ENCODE measurements at places on chromosomes 5 and 9.

DNA sequence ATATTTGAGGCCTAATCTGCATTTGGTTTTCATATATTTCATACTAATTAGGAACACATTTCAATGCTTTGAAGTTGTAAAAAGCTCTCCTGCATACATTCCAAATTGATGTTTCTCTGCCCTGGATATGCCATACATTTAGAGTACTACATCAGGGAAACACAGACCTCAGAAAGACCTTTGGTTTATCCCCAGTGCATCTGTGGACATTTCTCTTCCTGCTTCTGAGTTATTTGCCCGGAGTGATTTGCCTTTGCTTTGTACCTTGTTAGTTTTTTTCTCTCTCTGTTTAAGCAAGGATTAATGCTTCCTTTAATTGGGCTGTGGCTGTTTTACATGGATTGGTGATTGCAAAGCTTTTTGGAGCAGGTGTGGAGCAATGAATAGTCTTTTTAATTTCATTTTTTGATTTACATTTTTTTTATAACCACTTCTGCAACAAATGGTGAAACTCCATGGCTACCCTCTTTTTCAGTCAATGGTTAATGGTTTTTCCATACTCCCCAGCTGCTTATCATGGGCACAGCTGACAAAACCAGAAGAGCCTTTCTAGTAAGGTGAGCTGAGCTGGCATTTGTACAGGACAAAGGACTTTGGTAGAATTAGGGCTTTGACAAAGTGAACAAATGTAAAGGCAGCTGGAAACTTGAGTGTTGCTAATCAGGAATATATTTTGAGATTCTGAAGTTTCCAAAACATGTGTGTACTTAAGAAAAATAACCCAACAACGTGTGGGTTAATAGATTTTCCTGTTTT is 54.2 kb downstream of the ZSWIM6 start:
- DNase-seq = no peak

DNA sequence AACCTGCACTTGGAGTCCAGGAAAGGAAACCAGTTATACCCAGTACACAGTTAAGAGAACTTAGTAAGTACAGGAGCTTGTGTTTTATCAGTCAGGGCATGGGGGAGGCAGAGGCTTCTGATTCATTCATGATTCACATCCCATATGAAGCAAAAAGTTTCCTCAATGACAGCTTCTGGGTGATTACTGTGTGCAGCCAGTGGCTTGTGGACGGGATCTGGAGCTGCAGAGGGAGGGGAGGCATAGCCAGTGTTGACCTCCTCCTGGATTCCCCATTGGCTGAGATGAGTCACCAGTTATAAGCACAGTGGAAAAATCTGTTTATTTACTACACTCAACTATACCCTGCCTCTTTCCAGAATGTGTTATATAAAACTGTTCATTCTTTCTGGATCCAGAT is 17.7 kb downstream of the IL31RA start:
- no peak for DNase-seq

- DNase-seq = no peak
These were observed 178.9 kb downstream of the SH3GL2 start for GRCh38 chr9:17757816-17758215.

DNA sequence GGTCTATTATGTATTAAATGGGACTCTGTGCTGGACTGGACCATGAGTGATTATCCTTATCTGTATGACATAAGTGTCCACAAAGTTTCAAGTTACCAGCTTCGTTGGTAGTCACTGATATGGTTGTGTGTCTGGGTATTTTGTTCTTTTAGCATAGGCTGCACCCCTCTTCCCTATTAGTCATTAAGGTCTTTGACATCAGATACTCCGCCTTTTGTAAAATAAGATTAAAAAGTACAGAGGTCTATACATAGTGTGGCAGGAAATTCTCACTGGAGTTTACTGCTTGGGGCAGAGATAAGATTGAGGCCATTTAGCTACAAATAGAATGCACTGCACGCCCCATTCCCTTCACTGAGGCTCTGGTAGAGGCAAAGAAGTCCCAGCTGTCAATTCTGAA is 99.4 kb downstream of the TMEM215 start:
- DNase-seq = no peak

DNA sequence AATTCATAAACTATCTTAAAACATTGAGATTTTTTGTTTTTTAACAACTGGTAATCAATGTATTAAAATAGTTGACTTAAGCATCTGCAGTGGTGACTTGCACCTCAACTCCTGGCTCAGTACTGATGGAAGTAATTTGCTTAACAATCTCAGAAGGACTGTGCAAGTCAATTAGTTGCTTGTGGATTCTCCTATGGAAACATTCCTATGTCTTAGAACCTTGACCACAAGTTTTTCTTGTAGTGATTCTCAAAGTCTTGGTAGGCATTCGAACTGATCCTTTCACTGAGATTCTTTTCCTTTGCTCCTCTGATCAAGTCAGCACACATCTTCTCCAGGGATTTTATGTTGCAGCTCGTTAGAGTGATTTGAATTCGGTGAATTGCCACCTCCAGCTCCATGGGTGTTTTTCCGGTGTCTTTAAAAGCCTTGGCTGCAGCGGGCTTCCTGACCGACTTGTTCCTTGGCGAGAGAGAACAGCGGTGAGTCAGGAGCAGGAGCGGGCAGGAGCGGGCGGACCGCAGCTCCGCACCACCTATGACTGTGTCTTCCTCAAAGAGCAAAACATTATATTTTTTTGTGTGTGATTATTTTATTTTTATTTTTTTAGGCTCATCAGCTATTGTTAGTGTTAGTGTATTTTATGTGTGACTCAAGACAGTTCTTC is 21.1 kb downstream of the HMGXB3 start:
- no peak for DNase-seq

- DNase-seq = no peak
These were observed 2.0 kb downstream of the MYO10 start for GRCh38 chr5:16934123-16934522.

- DNase-seq = no peak
These were observed 26.3 kb upstream of the PTGER4 start for GRCh38 chr5:40653221-40654022.

DNA sequence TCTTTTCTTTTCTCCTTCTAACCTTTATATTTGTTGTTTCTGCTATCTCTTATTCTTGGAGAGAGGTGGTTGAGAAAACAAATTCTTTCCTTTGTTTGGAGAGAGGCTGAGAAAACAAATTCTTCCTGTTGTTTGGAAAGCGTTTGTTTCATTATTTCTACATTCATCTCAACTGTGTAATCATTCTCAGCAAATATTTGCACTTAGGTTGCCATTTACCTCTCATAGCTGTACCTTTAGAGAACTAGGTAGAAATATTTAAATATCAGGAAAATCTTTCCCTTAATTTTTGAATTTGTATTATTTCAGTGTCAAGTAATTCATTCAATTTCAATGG is 1824.4 kb upstream of the CDH9 start:
- no peak for DNase-seq

DNA sequence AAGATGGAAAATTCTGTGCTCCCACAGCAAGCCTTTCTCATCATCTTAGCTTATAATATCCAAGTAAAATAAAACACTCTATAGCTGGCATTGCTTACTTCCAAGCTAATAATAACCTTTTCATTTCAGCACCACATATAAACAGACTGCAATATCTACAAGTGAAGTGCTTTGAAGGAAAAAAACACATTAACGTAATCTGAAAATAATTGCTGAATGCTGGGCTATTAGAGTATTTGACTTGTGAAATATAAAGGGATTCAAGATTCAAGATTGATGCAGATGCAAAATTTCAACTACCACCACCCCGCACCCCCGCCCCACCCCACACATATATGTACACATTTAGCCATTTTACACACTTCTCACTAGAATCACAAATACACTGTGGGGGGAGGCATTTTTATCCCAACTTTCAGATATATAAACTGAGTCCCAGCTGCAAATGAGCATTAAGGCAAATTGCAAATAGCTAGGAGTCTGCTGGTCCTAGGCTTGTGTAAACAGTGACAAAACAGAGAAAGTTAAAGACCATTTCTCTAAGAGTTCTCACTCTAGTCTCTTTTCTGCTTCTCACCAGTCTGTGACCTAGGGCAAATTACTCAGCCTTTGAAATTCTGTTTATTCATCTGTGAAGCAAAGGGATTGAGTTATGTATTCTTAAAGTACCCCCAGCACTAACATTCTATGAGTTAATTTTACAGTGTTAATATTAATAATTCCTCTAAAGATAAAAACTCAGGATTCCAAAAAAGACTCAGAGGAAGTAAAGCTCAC is 489.4 kb downstream of the PRELID2 start:
- no peak for DNase-seq

Data from T-cell (primary cell).